ENCODE measurements at places on chromosomes 6 and 20.

GRCh38 chr6:99091985-99092384 is 144.2 kb upstream of the FBXL4 start:
- no peak for DNase-seq
- H3K27me3 ChIP-seq = no peaks in the 10 kb centered on the region
- no peaks in the 10 kb centered on the region for H3K36me3 ChIP-seq
- H3K4me3 ChIP-seq = no peak overlapping the region

- no peaks in the 10 kb centered on the region for H3K36me3 ChIP-seq
- H3K4me3 ChIP-seq = no peak overlapping the region
- H3K4me1 ChIP-seq = no peaks in the 10 kb centered on the region
- no peaks in the 10 kb centered on the region for H3K27me3 ChIP-seq
- H3K27ac ChIP-seq = no peak overlapping the region
- DNase-seq = no peak
Observed at GRCh38 chr6:63910863-63911551, 275.4 kb downstream of the PHF3 start.

DNA sequence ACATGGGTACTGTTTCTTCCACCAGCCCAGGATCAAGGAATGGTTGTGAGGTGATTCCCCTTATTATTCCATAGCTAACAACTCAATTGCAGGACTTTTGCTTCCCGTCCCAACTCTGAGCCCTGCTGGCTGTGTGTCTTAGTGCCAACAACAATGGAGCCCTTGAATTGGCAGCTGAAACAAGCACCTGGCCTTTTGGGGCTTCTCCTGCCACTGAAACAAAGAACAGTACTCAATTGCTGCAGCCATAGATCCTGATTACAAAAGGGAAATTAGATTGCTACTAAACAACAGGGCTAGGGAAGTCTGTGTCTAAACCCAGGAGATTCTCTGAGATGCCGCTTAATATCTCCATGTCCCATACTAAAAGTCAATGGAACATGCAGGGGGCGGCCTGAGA is 61.3 kb upstream of the CARMIL1 start:
- no peak for DNase-seq
- no peak overlapping the region for H3K4me3 ChIP-seq
- no peak overlapping the region for H3K27ac ChIP-seq
- H3K4me1 ChIP-seq = no peaks in the 10 kb centered on the region
- H3K27me3 ChIP-seq = no peaks in the 10 kb centered on the region

DNA sequence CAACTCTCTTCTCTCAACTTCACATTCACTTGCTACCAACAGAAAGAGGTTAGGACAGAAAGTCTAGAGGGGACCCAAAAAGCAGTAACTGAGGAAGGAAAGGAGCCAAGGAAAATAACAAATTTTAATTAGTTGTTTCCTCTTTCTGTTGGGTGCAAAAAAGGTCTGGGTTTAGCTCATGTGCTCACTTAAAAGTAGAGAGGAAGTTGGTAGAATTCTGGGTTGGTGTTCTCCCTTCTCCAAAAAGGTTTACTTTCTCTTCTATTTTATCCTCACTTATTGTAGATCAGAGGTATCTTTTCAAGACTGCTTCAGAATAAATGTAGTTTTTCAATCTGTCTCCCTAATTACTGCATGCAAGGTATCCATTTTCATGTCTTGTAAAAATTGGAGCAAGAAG is 42.8 kb downstream of the MAP3K7 start:
- no peak overlapping the region for H3K4me3 ChIP-seq
- no peak for DNase-seq
- no peaks in the 10 kb centered on the region for H3K27me3 ChIP-seq
- H3K36me3 ChIP-seq = peaks cover 80% of the 10 kb centered on the region
- H3K27ac ChIP-seq = no peak overlapping the region

- no peaks in the 10 kb centered on the region for H3K4me1 ChIP-seq
- H3K36me3 ChIP-seq = no peaks in the 10 kb centered on the region
- no peak overlapping the region for H3K27ac ChIP-seq
- peaks cover 35% of the 10 kb centered on the region for H3K27me3 ChIP-seq
Observed at GRCh38 chr6:142300758-142301650, 803 bp upstream of the ADGRG6 start.

GRCh38 chr6:31791324-31792089 is 4.0 kb downstream of the VARS1 start:
- peaks cover 44% of the 10 kb centered on the region for H3K36me3 ChIP-seq
- peak; percentile 91 for DNase-seq
- H3K4me1 ChIP-seq = no peaks in the 10 kb centered on the region
- no peak overlapping the region for H3K4me3 ChIP-seq
- no peaks in the 10 kb centered on the region for H3K27me3 ChIP-seq

DNA sequence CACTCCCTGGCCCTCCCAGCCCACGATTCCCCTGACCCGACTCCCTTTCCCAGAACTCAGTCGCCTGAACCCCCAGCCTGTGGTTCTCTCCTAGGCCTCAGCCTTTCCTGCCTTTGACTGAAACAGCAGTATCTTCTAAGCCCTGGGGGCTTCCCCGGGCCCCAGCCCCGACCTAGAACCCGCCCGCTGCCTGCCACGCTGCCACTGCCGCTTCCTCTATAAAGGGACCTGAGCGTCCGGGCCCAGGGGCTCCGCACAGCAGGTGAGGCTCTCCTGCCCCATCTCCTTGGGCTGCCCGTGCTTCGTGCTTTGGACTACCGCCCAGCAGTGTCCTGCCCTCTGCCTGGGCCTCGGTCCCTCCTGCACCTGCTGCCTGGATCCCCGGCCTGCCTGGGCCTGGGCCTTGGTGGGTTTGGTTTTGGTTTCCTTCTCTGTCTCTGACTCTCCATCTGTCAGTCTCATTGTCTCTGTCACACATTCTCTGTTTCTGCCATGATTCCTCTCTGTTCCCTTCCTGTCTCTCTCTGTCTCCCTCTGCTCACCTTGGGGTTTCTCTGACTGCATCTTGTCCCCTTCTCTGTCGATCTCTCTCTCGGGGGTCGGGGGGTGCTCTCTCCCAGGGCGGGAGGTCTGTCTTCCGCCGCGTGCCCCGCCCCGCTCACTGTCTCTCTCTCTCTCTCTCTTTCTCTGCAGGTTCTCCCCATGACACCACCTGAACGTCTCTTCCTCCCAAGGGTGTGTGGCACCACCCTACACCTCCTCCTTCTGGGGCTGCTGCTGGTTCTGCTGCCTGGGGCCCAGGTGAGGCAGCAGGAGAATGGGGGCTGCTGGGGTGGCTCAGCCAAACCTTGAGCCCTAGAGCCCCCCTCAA is at the start of gene LTA:
Gene LTA (plus strand): TSS at position 249 of the 871 bp plus-strand sequence. CDS start 454 bp downstream, at position 703.
- no peaks in the 10 kb centered on the region for H3K36me3 ChIP-seq
- no peaks in the 10 kb centered on the region for H3K27me3 ChIP-seq
- no peak within 1 kb of the TSS for H3K27ac ChIP-seq
- H3K4me3 ChIP-seq = no peak within 1 kb of the TSS
- peaks cover 6% of the 10 kb centered on the region for H3K4me1 ChIP-seq

DNA sequence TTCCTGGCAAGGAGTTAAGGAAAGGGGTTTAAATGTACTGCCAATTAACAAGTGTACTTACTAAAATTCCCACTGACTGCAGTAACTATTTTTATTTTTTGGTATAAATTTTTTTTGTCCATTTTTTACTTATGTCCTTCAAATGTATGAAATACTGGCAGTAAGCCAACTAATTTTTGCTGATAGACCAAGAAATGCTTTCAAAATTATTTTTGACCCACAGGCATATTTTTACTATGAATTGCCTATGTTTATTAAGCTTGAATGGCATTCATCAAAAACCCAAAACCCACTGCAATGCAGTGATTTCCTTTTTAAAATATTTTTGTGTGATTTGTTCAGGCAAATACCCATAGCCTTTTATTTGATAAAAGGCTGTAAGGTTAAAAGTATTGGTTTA is 560.1 kb downstream of the UTRN start:
- no peak for DNase-seq
- H3K4me1 ChIP-seq = peaks cover 4% of the 10 kb centered on the region
- no peak overlapping the region for H3K27ac ChIP-seq
- no peaks in the 10 kb centered on the region for H3K27me3 ChIP-seq

All from endodermal cell (in vitro differentiated cells).